ENCODE measurements at places on chromosomes 13 and 19.
A peak's percentile ranks its signal among the peaks of the same experiment; 100 is the strongest.

DNA sequence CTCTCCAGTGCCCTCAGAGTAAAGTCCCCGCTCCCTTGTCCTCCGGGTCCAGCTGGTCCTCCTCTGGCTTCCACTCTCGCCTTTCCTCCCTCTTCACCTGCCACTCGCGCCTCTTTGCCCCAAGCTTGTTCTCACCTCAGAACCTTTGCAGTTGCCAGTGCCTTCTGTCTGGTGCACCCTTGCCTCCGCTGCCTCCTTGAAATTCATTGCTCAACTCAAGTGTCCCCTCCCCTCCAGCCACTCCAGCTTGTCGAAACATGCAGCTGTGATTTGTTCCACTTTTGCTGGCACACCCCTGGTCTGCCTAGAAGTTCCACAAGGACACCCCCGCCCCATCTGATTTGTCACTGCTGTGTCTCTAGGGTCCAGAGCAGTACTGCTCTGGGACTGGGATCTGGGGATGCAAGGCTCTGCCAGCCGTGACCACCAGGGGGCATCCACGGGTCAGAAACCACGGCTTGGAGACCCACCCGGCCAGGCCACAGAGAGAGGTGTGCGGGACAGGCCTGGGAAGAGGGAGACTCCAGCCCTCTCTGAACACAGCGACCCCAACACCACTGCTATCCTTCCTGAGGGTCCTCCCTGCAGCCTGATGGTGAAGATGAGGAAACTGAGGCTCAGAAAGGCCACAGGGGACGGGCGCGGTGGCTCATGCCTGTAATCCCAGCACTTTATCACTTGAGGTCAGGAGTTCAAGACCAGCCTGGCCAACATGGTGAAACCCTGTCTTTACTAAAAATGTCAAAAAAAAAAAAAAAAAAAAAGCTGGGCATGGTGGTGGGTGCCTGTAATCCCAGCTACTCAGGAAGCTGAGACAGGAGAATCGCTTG, 49.9 kb downstream of the AP1M1 start:
- DNase-seq = peak; percentile 78

DNA sequence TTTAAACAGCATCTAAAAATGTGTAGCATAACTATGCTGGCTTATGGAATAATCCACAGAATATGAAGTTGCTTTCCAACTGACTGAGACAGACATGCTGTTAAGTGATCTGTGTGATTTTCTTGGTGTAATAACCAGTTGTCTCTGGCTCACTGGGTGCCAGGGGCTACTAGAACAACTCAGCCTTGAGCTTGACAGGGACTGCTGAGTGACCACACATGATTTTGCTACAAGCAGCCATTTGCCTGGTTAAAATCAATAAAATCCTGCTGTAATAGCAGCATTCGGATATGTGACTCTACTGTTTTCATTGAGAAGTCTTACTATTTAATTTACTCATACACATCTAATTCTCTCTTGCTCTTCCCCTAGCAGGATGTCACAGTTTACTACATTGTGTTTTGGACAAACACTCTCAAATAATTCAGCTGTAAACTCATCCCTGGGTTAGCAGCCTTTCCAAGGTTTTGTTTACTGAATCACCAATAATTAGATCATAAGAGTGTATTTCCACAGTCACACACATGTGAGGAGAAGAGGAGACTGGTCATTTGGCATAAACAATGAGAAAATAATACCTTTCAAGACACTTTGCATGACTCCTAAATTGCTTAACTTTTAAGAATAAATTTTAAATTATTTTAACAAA, 426.2 kb downstream of the PCDH9 start:
- no peak for DNase-seq

DNA sequence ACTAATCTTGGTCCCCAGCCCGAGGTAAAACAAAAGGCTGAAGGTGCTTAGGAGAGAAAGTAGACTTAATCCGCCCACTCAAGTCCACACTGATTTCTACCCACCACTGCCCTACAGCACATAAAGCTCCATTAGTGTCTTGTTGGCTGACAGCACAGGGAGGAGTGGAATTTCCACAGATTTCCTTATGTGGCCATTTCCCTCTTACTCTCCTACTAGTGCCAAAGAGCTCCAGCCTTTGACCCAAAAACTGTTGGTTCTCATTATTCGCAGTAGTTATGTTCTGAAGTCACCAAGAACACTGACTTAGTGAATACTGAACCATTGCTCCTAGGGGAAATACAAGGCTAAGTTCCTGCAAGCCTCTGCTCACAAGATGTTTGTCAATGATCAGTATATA, 61.2 kb downstream of the RAB20 start:
- no peak for DNase-seq

DNA sequence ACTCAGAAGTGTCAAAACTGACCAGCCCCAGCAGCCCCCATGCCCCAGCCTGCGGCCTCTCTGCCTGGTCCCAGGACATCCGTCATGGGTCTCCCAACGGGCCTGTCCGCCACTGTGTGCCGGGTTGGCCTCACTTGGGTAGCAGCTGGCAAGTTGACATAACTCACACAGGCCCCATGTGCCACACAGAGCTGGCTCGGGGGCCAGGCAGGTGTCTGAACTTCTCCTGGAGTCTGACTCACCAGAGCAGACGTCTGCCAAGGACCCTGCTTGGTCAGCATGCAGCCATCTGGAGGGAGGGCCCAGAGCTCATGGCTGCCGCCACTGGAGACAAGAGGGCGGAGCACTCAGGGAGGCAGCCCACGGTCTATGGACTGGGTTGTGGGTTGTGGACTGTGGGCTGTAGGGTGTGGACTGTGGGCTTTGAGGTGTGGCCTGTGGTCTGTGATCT, 32.0 kb upstream of the TMEM255B start:
- peak; percentile 85 for DNase-seq
